ENCODE measurements at places on chromosomes 6 and 20.

DNA sequence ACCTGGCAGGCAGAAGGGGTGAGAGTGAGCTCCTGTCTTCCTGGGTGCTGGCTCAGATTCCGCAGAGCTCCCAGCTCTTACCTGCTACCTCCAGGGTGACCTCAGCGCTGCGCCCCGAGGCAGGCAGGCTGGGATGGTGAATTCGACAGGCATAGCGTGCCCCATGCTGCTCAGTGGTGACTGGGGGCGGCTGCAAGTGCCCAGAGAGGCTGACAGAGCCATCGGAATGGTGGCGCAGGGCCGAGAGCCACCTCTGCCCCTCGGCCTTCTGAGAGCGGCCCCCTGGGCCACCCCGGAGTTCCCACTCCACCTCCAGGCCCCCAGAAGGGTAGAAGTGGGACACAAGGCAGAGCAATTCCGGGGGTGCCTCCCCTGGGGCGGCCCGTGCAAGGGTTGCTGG lies 5.5 kb upstream of the RGL2 start:
- no peak for DNase-seq

- peak; percentile 87 for DNase-seq
Measured at GRCh38 chr20:50635676-50636600, 55.4 kb downstream of the RIPOR3 start.

DNA sequence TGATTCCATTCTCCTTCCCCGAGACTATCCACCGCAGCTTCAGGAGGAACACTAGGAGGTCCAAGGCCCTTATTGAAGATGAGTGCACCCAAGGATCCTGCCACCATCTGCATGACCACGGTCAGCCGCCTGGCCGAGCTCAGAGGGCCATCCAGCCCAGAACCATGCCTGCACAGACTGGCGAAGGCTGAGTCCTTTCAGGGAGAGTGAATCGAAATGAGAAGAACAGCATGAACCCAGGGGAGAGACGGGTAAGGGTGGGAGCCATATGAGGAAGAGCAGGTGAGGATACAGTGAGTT lies 26.3 kb downstream of the SERPINB6 start:
- no peak for DNase-seq

DNA sequence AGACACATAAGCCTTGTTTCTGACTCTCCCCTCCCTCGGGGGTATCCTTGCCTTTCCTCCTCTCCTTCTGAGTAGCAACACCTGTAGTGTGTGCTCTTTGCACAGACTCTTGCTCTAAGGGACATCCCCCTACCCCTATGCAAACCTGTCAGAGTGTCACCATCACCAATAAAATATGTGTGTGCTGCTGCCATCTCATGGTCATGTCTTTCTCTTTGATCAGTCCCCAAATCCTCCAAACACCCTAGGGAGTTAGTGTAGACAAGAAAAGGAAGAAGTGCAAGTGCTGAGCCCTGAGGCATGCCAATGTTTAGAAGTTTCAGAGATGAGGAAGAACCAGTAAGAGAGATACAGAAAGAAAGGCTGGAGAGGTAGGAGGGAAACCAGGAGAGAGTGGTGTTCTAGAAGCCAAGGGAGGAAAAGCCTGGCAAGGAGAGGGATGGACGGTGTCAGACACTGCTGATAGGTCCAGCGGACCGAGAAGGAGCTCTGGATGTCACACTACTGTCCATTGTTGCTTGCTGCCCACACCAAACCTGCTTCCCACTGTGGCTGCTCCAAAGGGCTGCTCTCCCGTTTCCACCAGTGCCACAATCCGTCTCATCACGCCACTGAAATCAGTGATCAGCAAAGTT lies 16.4 kb downstream of the TRMT6 start:
- DNase-seq = peak; percentile 12

- DNase-seq = no peak
Measured at GRCh38 chr6:85321906-85322305, 128.0 kb upstream of the NT5E start.

DNA sequence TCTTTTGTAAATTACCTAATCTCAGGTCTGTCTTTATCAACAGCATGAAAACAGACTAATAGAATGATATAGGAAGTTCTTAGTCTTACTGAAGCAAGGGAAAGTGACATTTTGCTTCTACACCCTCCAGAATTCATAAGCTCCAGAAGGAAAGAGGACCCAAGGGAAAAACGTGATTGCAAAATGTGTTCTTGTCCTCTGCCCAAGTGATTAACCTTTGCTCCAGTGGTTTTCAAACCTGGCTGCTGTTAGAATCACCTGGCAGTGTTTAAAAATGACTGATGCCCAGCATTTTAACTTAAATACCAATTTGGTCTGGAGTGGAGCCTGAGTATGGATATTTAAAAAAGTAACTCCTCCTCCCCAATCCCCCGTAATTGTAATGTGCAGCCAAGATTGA lies 191.4 kb downstream of the SLC16A10 start:
- DNase-seq = no peak

DNA sequence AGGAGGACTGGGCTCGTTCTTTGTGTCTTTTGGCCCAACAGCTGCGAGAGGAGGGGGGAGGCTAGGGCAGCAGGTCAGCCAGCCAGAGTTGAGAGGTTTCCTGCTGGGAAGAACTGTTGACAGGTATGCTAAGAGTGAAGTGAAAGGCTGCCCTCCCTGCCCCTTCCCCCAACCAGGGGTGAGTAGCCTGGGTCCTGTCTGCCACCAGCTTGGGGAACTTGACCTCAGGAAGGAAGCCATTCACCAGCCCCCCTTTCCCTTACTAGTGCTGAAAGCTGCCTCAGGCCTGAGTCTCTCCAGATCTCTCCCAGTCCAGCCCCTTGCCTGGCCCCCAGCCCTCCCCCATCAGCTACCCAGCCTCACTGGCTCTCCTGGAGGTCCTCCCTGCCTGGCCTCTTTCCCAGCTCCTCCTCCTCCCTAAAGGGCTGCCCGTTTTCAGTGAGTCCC lies 20.7 kb upstream of the ZNF76 start:
- DNase-seq = no peak

GRCh38 chr6:44697327-44697726 lies 309.8 kb downstream of the CDC5L start:
- DNase-seq = no peak

DNA sequence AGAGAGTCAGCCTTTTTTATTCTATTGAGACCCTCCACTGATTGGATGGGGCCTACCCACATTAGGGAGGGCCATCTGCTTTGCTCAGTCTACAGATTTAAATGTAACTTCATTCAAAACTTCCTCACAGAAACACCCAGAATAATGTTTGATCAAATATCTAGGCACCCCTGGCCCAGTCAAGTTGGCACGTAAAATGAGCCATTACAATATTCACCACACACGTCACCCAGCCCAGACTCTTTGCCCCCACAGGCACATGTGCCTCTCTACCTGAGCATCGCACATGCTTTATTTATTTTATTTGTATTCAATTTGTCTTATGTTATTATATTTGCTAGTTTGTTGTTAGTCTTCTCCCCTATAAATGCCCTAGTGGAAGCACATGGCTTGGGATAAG lies 70.9 kb upstream of the EYA2 start:
- DNase-seq = no peak

- peak; percentile 27 for DNase-seq
Measured at GRCh38 chr20:50915424-50915823, 15.8 kb downstream of the ADNP start.

GRCh38 chr20:17444091-17444490 lies 87.1 kb downstream of the BFSP1 start:
- no peak for DNase-seq

Data from hepatic stellate cell (primary cell).